Cortex of kidney (tissue), 1 donor: ENCODE measurements at places on chromosomes 11 and 22.

DNA sequence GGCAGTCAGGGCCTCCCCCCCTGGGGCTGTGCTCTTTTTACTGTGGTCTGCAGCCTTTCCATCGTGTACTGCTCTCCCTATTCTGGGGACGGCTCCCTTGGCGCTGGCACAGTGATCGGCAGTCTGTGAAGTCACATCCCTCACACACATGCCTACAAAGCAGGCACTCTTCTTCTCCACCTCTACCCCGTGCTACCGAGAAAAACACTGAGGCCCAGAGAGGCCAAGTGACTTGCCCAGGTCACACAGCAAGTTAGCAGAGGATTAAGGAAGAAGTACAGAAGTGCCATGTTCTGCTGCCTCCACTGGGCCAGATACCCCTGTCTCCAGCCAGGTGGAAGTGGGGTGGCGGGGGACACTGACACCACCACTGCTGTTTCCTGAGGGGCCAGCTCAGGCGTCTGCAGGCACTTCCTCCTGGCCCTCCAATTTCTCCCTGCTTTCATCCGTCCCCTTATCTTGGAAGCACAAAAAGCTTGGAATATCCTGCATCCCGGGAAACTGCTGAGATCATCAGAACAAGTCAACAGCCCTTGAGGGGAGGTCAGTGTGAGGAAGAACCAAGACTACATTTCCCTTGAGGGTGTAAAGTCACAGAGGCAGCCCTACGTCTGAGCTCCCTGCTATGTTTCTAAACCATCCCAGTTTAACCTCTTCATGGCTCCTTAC, 30.2 kb upstream of the KLHL35 start:
- no peak for DNase-seq

DNA sequence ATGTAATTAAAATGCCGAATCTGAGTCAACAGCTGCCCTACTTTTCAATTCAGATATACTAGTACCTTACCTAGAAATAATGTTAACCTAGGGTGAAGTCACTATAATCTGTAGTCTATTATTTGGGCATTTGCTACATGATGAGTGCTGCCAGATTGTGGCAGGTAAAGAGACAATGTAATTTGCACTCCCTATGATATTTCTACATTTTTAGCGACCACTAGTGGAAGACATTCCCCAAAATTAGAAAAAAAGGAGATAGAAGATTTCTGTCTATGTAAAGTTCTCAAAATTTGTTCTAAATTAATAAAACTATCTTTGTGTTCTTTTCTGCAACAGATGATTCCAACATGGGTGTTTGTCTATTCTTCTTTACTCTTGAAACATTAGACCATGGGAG, 14.1 kb downstream of the MS4A1 start:
- no peak for DNase-seq

DNA sequence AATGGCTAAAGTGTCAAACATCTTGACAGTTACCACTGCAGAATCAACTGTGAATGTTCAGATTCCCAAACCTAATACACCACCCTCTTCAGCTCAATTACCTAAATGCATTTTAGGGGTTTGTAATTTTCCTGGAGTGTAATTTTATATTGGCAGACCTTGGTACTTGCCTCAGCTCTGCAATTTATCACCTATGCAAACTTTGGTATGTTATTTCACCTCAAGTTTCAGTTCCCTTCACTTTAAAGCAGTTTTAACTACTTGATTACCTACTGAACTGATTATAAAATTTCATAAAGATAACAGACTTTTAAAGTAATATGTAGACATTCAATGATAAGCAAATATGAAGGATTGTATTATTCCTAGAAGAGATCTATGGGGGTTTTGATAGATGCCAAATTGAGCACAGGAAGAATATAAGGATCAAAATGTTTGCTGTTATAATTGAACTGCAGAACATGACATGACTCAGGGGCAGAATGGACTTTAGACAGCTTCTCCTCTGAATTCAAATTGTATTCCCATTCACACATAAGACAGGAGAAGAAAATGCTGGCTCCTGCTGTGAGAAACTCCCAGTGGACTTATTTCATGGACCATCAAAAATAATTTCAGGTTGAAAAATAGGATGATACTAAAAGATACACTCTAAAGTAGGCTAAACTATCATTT, 491.5 kb upstream of the LUZP2 start:
- DNase-seq: no peak

GRCh38 chr11:124108156-124108555, 7.1 kb upstream of the VWA5A start:
- DNase-seq: no peak

DNA sequence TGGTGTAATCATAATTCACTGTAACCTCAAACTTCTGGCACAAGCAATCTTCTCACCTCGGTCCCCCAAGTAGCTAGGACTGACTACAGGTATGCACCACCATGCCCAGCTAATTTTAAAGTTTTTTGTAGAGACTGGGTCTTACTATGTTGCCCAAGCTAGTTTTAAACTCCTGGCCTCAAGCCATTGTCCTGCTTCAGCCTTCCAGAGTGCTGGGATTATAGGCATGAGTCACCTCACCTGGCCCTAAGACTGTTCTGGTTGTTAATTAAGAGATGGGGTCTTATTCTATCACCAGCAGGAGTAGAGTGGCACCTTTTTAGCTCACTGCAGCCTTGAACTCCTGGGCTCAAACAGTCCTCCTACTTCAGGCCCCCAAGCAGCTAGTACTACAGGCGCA, 52.0 kb upstream of the DEPDC7 start:
- DNase-seq: no peak

- DNase-seq: no peak
Observed at GRCh38 chr11:69369210-69369825, 75.4 kb downstream of the MYEOV start.

DNA sequence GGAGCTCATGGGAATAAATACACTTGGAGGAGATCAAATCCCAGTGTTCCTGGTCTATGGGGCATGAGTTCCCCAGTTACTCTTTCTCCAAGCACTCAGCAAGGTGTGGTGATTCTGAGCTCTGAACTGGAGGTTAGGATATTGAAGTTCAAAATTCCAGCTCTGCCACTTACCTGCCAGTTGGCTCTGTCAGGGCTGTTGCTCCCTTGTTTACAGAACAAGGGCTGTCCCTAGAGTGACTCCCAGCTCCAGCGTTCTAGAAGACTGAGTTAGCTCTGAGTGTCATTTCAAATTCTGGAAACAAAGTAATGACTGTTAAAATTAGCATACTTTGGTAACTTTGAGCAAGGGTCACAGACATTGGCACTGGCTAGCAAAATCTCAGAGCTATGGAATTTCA, 69.7 kb upstream of the ZBED5 start:
- DNase-seq: no peak

DNA sequence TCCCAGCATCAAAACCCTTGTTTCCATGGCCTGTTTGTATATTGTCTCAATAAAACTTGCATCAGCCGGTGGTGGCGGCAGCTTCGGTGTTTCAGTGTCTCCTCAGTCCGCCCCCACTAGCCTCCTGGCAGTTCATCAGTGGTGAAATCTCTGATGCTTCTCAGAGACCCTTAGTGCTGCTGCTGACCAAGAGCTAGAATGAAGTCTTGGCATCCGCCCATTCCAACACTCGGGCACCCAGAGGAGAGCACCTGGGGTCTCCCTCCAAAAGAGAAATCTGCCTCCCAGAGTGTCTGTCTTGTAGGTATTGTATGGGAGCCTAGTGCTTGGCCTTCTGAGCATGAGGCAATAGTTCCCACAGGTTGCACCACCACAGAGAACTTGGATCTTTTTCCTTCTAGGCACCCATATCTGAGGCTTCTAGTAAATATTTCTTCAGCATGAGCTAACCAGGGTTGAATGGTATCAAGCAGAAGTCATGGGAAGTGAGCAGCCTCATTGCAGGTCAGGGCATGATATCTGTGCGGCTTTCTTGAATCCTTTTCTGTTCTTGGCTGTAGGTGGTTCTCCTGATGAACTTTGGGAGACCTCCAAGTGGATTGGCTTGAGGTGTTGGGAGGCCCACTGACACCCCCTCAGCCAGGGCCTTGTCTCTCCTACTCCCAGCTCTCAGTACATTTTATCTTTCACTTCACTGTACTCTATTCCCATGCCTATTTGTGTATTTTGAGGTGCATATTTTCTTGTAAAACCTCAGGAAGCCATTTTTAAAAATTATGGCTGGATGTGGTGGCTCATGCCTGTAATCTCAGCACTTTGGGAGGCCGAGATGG, 13.2 kb upstream of the AIFM3 start:
- DNase-seq: no peak

DNA sequence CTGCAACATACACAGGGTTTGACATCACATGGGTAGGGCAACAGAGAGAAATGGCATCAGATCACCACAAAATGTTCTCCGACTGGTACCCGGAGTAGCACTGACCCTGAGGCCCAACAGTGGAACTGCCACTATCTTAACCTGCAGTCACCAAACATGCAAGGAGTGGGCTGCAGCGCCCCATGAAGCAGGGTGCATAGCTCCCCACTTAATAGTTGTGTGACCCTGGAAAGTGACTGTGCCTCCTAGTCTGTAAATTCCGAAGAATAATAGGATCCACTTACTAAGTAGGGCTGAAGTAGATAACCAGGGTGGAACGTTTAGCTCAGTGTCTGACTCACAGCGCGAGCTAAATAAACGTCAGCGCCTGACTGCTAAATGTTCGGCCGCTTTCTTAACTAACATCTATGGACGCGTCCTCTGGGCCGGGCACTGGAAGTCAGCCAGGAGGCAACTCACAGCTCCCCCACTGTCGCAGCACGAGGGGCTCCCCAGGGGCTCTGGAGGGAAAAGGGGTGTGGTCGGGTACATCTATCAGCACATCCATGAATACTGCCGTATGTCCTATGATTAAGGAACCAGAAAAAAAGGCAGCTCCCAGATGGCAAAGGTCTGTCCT, 777 bp downstream of the LTO1 start:
- no peak for DNase-seq

DNA sequence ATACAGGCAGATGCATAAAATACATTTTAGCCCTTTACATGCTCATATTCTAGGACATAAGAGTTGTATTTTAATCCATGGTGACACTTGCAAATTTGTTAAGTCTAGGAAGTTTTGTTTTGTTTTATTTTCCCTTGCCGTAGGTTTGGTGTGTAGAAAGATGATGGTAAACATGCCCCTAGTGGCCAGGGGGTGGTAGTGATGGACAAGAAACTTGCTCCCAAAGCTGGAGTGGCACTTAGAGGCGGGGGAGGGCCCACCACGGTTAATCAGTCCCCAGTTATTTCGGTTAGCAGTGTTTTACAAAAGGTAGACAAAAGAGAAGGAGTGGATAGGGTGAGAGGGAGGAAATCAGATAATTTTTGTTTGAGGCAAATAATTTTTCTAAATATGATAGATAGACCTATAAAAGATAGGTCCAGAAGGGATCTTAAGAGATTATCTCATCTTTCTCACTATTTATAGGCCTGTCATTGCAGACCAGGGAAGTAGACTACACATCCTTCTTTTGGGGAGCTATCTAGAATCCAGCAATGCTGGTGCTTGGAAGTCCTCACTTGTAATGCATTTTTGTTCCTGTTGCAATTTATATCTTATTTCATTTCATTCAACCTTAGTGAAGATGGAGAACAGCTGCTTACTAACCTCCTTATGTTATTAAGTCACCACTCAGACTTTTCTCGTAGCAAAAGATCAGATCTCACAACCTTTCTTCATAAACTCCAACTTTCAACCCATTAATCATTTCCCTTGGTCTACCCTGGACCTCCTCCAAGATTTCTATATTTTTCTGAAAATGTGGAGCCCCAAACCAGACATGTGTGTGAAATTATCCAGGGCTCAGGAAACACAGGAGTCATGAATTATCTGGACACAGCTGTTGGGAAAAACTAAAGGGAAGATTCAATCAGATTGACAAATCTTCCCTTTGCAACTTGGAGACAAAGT, 5.9 kb upstream of the BDNF start:
- DNase-seq: no peak

- DNase-seq: no peak
Observed at GRCh38 chr22:19637408-19638281, 76.7 kb upstream of the SEPTIN5 start.

- DNase-seq: no peak
Observed at GRCh38 chr11:85884581-85885021, 29.4 kb downstream of the CCDC83 start.

DNA sequence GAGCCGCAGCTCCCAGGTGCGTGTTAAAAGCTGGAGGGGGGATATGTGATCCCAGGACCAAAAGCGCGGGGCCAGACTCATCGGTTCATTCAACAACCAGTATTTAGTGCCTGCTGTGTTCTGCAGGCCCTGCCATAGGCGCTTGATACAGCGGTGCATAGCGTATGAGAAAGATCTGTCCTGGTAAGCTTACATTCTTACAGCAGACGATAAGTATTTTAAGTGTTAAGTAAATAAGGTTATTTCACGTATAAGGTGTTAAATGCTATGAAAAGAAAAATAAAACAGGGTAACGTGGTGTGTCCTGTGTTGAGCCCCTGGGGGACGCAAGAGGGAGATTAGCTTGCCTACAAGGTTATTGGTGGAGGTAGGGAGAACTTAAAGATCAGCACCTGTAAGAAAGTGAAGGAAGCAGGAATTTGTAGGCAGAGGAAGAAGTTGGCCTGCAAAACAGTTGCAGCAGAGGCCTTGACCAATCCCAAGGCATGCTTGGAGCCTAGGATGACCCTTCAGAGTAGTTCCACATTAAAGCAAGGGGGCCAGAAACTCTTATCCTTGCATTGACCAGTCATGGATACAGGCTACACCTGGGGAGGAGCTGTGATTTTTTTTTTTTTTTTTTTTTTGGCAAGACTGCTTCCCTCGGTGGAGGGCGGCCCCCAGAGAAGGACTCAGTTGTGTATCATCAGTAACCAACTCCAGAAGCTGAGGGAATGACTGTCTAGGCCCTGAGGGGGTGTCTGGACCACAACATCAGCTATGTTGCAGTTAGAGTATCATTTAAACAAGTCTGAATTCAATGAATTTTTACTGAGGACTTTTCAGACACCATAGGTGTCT, 487 bp upstream of the LIPT2 start:
- DNase-seq: no peak

GRCh38 chr11:66950112-66950535, 8.1 kb downstream of the PC start:
- no peak for DNase-seq

GRCh38 chr11:48184452-48184851, 32.2 kb upstream of the OR4B1 start:
- DNase-seq: no peak

GRCh38 chr22:37281646-37282384, 493 bp upstream of the CYTH4 start:
- no peak for DNase-seq

- DNase-seq: no peak
Observed at GRCh38 chr11:15770798-15771414, 585.4 kb downstream of the SOX6 start.

DNA sequence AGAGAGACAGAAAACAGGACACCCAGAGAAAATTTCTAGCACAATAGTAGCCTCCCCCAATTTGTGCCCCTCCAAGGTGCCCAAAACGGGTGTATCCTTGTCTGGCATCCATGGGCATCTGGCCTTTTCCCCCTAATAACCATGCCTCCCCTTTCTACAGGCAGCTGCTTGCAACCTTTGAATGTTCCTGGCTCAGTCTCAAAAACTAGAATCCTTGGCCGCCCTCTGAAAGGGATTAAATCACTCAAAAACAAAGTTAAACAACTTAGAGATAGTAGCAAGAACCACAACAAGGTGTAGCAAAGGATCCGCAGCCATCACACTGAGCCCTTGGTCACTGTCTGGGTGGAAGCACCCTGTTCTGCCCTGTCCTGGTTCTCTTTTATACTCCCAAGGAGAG, 105.6 kb downstream of the MN1 start:
- no peak for DNase-seq

- no peak for DNase-seq
Observed at GRCh38 chr11:77467993-77468392, 5.9 kb downstream of the PAK1 start.
